ENCODE measurements at places on chromosomes 1 and 21.

DNA sequence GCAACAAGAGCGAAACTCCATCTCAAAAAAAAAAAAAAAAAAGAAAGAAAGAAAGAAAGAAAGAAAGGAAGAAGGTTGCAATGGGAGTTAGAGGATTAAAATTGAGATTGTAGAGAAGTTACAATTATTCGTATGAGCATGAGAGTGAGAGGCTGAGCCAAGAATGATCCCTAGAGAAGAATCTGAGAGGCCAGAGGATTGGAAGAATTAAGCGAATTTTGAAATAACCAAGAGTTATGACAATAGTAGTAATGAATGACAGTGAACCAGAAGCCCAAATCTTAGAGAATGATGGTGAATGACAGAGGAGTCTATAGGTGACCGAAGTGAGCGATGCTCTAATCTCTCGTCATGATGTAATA lies 369 bp upstream of the ZYG11B start:
- no peak for DNase-seq

- no peak for DNase-seq
Measured at GRCh38 chr1:221337106-221337505, 404.8 kb downstream of the DUSP10 start.

DNA sequence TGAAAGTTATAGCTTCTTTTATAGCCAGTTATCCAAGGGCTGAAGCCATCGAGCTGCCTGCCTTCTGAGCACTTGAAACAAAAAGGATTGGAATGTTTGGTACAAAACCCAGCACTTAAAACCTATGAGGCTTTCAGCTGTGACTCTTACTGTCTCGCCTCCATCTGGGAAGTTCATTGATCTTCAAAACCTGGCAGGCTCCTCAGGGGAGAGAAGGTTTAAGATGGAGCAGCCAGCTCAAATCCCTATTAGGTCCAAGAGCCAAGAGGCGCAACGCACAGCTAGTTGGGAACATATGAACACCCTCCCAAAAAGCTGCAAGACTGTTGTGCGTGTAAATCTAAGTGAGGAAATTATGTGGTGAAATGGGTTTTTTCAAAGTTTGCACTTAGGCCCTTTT lies 33.4 kb downstream of the BACE2 start:
- DNase-seq = no peak

DNA sequence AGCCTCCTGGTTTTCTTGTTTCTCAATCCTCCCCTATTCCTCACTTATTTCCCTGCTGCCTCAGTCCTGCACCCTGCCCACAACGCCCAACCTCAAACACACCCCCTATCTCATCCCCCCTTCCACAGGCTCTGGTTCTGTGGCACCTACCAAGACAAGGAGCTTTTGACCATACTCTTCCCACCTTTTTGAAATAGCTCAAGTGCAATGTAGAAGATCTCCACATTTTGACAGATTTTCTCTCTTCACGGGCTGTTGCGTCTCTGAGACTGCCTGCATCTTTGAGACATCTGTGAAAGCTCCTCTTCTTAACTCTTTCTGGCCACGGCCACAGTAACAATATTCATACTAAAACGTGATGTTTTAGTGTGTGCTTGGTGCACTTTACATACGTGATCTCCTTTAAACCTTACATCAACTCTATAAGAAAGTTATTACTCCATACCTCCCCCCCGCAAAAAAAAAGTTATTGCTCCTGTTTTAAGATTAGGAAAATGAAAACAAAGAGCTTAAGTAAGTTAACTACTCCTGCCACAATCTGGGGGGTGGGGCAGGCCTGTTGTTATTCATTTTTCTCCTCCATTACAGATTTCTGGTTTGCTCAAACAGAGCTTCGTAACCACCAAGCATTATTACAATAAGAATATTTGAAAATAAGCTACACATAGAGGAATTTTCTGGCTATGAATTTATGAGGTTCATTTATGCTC lies 1.8 kb upstream of the SERBP1 start:
- peak; percentile 40 for DNase-seq

DNA sequence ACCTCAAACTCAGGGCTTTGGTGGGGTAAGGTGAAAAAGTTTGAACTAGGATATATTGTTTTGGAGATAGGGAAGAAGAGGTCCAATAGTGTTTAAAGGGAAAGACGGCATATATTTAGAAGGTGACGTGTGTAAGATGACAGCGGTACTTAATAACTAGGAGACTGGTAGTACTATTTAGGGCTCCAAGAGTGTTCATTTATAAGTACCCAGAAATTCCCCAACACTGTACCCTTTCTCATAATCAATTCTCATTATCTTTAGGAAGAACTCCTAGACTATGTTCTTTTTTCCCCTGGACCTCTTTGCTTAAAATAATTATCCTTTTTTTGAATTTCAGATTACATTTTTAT lies 1.5 kb downstream of the LYPLAL1 start:
- no peak for DNase-seq

- no peak for DNase-seq
Measured at GRCh38 chr1:210440081-210440480, 111.4 kb downstream of the HHAT start.

GRCh38 chr1:61052395-61053225 lies 29.8 kb upstream of the NFIA start:
- DNase-seq = no peak

DNA sequence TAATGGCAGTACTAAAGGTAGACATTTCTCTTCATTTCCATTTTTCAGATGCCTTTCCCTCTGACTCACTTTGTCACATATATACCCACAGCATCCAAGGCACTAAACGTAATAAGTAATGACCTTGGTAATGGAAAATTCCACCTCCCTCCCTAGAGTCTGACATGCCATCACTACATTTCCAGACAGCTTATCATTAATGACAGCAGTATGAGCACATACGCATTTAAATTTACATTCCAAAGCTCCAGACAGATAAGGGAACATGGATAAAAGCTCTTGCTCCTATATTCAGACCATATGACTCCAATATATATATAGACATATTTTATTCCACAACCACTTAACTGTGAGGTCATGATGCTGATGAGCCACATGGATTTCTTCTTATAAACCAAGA lies 191.7 kb upstream of the GORAB start:
- no peak for DNase-seq

GRCh38 chr1:29323636-29324035 lies 87.3 kb downstream of the PTPRU start:
- no peak for DNase-seq

GRCh38 chr21:31329456-31330143 lies 14.5 kb downstream of the TIAM1 start:
- no peak for DNase-seq

DNA sequence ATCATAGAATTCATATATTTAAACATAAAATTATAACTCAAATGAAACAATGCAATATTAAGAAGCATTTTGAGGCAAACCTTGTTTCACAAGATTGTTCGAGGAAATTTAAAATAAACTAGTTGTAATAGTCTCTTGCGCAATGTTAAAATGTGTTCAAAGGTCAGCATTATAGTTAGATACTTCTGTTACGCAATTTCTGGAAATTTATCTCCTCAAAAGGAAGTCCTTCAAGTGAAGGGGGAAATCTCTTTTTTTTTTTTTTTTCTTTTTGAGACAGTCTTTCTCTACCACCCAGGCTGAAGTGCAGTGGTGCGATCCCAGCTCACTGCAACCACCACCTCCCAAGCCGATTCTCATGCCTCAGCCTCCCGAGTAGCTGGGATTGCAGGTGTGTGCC lies 52.1 kb downstream of the FMO4 start:
- no peak for DNase-seq

GRCh38 chr1:7560601-7561181 lies 210.4 kb upstream of the VAMP3 start:
- no peak for DNase-seq

- no peak for DNase-seq
Measured at GRCh38 chr1:83769072-83769471, 229.9 kb downstream of the TTLL7 start.

- no peak for DNase-seq
Measured at GRCh38 chr21:32413697-32414578, 1.4 kb downstream of the EVA1C start.

DNA sequence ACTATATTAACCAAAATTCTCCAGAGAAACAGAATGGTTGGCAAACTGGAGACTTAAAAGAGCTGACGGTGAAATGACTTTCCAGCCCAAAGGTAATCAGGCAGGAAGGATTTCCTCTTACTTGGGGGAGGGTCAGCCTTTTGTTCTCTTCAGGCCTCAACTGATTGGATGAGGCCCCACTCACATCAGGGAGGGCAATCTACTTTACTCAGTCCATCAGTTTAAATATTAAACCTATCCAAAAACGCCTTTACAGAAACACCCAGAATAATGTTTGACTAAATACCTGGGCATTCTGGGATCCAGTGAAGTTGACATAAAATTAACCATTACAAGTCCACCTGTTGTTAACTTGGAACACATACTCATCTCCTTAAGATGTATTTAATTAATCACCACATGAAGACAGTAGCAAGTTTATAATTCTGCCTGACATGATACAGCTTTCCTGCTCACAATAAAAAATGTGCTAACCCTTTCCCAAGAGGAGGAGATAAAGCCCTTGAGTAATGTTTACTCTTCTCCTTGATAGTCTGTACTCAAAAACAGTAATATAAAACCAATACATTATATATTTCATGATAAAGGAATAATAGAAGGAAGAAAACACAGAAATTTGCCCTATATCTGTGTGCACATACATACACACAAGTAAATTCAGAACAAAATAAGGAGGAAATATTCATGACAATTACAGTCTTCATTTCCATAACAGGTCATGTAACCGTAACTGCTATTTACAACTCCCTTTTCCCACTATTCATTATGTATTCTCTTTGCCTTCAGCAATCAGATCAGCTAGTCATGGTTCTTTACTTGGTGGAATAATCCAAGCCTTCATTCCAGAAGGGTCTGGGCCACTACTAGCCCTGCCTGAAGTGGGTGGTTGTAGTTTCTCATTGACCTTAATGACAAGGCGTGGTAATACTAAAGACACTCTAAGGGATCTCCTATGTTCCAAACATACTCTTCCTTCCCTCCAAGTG lies 107.5 kb upstream of the RUNX1 start:
- DNase-seq = no peak

GRCh38 chr1:94463056-94463764 lies 45.0 kb downstream of the ABCD3 start:
- no peak for DNase-seq

DNA sequence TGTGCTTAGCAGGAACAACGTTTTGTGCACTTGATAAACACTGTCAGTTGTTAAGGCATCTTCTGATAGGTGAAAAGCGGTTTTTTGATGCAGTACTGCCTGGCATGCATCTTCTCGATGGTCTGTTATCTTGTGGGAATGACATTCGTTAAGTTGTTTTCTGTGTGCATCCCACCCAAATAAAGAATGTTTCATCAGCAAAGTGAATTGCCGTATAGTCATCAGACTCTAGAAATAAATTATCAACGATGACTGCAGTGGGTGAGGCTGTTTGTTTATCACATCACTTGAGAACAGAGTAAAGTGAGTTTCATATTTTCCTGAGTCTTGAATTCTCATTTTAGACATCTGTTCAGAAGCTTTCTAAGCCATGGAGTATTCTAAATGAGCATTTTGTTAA lies 34.1 kb downstream of the NFIA start:
- DNase-seq = no peak

DNA sequence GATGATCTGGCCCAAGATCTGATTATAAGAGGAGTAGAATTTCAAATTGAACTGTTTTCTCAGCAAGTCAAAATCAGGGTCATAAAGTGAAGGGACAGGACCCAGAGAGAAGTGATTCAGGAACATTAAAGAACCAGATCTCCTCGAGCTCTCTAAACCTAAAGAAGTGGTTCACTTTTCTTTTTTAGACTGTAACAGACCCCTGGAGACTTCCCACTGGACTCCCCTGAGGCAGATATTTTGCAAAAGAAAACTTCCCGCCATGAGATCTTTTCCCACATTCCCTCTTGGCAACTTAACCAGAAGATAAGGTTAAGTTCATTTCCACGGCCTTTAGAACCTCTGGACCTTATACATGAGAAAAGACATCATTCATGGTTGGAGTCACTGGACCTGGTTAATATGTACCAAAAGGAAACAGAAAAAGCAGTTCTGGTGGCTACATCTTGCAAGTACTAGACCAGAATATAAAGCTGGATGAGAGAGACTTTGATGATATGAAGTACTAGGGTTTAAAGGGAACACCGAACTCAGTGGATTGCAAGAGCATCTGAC lies 1061.4 kb downstream of the MRPL39 start:
- DNase-seq = no peak

GRCh38 chr1:19617376-19617775 lies 26.7 kb upstream of the NBL1 start:
- no peak for DNase-seq

DNA sequence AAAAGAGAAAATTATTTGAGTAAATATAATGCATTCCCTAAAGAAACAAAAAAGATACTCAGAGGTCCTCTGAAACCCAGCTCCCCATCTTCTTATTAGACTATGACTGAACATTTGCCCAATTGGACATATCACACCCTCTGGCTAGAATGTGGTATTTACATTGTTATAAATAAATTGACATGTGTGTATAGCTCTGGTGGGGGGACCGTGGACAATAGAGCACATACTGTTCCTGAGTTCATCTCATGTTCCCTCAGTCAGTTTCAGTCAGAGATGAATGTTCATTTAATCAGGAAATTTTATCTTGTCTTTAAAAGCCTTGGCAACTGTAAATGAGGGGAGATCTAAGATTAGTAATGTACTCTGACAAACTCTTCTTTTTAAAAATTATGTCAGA lies 459.3 kb upstream of the ADAMTS5 start:
- DNase-seq = no peak

- no peak for DNase-seq
Measured at GRCh38 chr1:61749574-61749973, 7.3 kb downstream of the PATJ start.

DNA sequence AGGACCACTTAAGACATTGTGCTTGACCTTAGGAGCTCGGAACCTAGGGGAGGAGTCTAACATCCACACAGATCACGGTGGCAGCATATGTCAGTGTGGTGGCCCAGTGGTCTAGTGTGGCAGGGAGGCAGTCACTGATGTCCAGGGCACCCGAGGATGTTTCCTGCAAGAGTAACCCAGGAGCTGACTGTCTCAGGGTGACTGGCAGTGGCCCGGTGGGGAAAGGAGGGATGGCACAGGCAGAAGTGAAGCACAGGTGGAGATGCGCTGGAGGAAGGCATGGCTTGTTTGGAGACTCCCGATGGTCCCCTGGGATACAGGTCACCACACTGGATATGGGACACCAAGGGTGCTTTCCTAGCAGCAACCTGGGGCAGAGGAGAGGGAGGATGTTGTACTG lies 16.3 kb downstream of the CHIT1 start:
- no peak for DNase-seq

GRCh38 chr1:7406641-7407543 lies 364.2 kb upstream of the VAMP3 start:
- DNase-seq = no peak

DNA sequence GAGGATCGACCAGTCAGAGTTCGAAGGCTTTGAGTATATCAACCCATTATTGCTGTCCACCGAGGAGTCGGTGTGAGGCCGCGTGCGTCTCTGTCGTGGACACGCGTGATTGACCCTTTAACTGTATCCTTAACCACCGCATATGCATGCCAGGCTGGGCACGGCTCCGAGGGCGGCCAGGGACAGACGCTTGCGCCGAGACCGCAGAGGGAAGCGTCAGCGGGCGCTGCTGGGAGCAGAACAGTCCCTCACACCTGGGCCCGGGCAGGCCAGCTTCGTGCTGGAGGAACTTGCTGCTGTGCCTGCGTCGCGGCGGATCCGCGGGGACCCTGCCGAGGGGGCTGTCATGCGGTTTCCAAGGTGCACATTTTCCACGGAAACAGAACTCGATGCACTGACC lies 9.6 kb downstream of the FAAP20 start:
- no peak for DNase-seq

Data from WERI-Rb-1 (cell line).